ENCODE measurements at places on chromosomes 5 and 9. TPM values are rescaled to one million over a fixed set of nuclear protein-coding genes. Genes with fewer than 3 reads are reported as not detected.

DNA sequence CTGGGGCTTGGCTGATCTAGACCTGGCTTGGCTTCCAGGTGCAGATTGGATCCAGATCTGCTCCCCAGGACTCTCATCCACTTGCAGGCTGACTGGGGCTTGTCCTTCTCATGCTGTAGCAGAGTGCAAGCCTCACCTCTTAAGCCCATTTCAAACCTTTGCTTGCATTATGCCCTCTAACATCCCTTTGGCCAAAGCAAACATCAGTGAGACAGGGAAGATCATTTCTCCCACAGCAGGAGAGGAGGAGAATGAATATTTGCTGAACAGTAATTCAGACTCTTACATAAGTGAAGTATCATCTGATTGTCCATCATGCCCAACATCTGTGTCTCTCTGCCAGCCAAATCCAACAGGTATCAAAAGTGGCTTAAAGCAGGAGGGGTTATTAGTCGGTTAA lies 194.9 kb downstream of the C9orf152 start:
- DNase-seq = no peak

The OR1J2 gene
- 0.85 TPM for total RNA-seq

DNA sequence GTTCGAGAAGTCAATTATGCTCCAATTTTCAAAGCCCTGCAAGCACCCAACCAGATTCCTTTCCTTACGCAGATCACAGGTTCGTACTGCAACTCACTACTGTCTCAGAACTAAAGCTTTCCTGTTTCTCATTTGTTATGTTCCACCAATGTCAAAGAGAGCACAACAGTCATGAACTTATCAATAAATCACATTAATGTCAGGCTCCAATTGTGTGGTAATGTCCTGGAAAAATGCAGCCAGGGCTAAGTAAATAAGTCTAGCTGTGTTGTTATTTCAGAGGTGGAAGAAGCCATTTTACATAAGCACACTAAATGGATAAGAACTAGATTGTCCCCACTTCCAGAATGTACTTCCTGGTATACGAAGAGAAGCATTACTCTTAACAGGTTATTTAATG lies 488.6 kb upstream of the PTGER4 start:
- DNase-seq = no peak

DNA sequence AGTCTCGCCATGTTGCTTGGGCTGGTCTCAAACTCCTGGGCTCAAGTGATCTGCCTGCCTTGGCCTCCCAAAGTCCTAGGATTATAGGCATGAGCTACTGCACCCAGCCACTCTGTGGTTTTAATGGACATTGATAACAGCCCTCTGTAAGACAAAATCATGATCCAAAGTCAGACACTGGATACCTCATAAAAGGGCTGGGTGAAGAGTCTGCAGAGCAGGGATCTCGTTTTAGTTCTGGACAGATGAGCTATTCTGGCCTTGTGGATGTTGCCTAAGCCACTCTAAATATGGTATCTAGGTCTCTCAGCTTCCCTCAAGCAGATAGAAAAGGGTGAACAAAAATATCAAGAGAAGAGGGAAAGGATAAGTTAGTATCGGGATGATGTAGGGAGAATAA lies 133.4 kb upstream of the OSMR start:
- no peak for DNase-seq

- DNase-seq = no peak
Observed at GRCh38 chr5:17069995-17070511, 134.0 kb upstream of the MYO10 start.

DNA sequence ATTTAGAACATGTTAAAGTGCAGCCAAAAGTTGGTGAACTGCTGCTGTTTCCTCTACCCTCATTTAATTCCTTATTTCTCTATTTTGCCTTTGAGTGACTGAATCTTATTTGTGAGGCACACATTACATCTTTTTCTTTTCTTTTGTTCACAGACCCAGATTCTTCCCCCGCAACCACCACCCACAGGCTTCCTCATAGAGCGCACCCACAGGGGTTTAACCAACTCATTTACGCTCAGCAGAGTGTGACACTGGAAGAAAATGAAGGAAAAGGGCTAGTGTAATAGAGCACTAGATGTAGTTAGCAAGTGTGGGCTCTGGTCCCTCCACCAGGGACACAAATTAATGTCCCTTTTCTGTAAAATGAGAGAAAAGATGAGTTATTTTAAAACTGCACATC lies 200.7 kb downstream of the PARP8 start:
- no peak for DNase-seq

DNA sequence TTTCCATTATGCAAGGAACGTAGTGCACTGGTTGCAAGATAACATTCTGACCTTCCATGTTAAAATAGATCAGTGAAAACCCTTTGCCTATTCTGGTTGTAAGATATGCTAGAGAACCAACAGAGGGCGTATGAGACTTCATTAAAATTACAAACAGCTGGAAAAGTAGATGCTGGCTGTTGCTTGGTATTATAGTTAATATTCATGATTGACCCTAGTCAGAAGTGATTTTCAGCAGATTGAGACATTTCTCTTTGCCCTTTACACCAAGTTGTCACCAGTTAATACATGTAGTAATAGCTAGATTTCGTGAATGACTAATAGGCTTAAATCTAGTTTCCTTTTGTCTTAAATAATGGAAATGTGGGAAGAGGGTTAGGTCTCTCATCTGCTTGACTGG lies 13.8 kb upstream of the FGF18 start:
- DNase-seq = no peak

The DBH gene
- total RNA-seq = not detected

The LRRC19 gene
- total RNA-seq = not detected

The FEM1C gene
- 15.3 TPM for total RNA-seq

DNA sequence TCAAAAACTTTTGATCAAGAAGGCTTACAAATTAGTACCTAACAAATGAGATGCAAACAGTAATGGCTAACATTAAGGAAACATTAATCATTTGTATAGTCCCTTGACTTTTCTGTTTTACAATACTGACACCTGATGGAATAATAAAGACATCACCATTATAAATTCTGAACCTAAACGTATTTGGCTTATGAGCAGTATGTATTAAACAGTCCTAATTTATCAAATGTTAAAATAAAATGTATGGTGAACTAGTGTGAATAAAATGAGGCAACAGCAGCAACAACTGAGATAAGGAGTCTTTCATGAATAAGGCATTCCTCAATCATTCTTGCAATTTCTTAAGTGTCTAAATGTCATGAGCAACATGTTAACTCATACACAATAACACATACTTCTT lies 6.0 kb downstream of the PUM3 start:
- DNase-seq = no peak
